ENCODE measurements at places on chromosomes 3 and 15.

DNA sequence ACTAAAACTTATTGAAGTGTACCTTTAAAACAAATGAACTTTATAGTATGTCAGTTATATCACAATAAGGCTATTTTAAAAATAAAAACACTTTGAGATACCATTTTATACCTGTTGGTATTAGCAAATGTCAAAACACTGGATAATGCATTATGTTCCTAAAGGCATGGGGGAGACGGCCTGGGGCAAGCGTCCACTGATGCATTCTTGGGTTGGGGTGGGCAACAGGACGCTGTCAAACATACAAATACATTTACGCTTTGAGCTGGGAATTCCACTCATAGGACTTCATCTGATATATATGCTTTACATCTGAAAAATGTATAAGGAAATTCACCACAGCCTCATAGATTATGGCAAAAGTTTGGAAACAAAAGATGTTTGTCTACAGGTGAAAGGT is 7.6 kb upstream of the GATA2 start:
- DNase-seq: no peak

- DNase-seq: no peak
Observed at GRCh38 chr3:23829242-23829934, 23.6 kb downstream of the UBE2E1 start.

DNA sequence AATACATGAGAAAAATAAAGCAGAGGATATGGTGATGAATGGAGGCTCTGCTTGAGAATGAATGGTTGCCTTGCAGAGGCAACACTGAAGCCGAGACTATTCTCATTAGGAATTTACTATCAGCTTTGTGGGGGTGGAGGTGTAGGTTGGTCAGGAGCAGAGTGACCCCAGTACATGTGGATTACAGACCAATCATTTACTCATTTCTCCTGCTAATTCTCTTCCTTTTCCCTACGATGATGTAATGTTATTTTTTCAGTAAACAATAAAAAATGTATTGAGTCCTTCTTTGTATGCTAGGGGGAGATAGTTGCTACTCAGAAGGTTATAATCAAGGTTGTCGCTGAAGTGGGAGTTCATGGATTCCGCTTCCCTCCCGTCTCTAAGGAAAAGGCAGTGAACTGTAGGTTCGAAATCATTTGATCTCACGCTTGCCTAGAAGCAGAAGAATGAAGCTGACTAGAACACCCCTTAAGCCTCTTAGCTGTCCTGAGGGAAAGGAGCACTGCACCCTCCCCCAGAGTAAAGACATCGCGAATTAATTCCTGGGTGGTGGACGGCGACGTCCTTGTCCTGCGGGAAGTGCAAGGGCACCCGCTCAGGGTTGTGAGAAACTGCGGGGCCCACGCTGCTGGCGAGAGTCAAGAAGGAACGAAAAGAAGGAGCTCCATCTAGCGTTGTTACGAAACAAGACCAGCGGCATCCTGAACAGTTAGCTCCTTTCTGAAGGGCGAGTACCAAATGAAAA is 213.2 kb upstream of the PFN2 start:
- peak; percentile 62 for DNase-seq

GRCh38 chr3:38084334-38085310 is 45.6 kb downstream of the DLEC1 start:
- peak; percentile 16 for DNase-seq

- peak; percentile 31 for DNase-seq
Observed at GRCh38 chr15:90873998-90874605, 5.7 kb downstream of the FURIN start.

DNA sequence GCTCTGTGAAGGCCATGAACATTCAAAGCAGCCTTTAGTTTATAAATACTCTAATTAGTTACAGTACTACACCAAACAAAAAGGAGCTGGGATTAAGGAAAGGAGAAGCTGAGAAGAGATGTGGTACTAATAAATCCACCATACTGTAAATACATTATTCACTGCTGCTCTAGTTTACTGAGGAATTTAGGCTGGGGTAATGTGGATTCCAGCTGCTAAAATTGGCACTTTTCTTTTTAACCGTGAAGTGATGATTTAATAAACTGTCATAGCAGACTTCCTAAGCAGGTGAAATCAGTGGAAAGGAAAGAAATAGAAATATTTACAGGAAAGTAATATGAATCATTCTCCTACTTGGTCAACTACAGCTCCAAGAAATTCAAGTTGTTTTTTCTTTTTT is 88.7 kb downstream of the TFG start:
- DNase-seq: no peak

GRCh38 chr3:128727996-128728395 is 2.0 kb downstream of the RAB7A start:
- DNase-seq: no peak

DNA sequence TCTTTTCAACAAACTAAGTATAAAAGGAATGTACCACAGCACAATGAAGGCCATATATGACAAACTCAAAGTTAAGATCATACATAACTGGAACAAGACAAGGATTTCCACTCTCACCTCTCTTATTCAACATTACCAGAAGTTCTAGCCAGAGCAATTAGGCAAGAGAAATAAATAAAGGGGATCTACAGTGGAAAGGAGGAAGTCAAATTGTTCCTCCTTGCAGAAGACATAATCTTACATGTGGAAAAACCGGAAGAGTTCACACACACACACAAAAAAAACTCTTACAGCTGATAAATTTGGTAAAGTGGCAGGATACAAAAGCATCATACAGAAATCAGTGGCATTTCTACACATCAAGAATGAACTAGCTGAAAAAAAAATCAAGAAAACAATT is 277.9 kb downstream of the MCTP2 start:
- DNase-seq: no peak

GRCh38 chr3:141093397-141093796 is 42.2 kb downstream of the SPSB4 start:
- no peak for DNase-seq

GRCh38 chr3:152331018-152331541 is 62.4 kb downstream of the MBNL1 start:
- DNase-seq: no peak

DNA sequence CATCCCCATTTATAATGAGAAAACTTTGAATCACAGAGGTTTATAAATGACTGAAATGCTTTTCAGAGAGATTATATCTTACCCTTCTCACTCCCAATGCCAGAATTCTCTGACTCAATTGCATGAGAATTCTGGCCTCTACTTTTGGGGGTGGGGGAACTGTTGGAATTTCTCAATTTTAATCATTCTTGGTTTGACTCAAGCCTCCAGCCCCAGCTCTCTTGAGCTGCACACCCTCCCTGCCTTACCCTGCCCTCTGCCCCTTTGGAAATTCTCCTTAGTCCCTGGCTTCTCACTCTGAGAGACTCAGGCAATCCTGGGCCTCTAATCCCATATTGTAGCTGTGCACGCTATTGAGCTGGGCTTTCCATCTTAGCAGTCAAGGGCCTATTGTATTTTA is 44.2 kb downstream of the ZNF589 start:
- DNase-seq: no peak

DNA sequence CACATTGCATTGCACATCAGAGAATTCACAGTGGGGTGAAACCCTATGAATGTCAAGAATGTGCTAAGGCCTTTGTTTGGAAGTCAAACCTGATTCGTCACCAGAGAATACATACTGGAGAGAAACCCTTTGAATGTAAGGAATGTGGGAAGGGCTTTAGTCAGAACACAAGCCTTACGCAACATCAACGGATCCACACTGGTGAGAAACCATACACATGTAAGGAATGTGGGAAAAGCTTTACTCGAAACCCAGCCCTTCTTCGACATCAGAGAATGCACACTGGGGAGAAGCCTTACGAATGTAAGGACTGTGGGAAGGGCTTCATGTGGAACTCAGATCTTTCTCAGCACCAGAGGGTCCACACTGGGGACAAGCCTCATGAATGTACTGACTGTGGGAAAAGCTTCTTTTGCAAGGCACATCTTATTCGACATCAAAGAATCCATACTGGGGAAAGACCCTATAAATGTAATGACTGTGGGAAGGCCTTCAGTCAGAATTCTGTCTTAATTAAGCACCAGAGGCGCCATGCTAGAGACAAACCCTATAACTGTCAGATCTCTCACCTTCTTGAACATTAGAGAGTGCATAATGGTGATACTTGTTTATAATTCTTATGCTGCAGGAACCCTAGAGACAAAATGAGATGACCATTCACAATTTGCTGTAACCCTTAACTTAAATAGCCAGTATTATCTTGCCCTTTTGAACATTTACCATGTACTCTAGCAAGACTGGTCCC is 9.0 kb downstream of the ZNF662 start:
- no peak for DNase-seq

- DNase-seq: no peak
Observed at GRCh38 chr3:112376992-112377391, 44.0 kb downstream of the CD200 start.
